ENCODE measurements at places on chromosomes 6 and 20. TPM values are rescaled to one million over a fixed set of nuclear protein-coding genes. Genes with fewer than 3 reads are reported as not detected.
A peak's percentile ranks its signal among the peaks of the same experiment; 100 is the strongest.

- no peaks in the 10 kb centered on the region for H3K4me1 ChIP-seq
- H3K27ac ChIP-seq, result no peak overlapping the region
- no peak overlapping the region for H3K4me3 ChIP-seq
- no peaks in the 10 kb centered on the region for H3K27me3 ChIP-seq
- no peak for DNase-seq
Observed at GRCh38 chr20:4134861-4135379, 119.6 kb upstream of the RNF24 start.

GRCh38 chr6:69232008-69232407, 564.8 kb downstream of the LMBRD1 start:
- H3K4me1 ChIP-seq, result no peaks in the 10 kb centered on the region
- H3K27me3 ChIP-seq, result no peaks in the 10 kb centered on the region
- no peak for DNase-seq
- H3K4me3 ChIP-seq, result no peak overlapping the region
- no peak overlapping the region for H3K27ac ChIP-seq
- H3K36me3 ChIP-seq, result no peaks in the 10 kb centered on the region

- H3K4me3 ChIP-seq, result no peak overlapping the region
- no peaks in the 10 kb centered on the region for H3K27me3 ChIP-seq
- no peak for DNase-seq
- H3K4me1 ChIP-seq, result no peaks in the 10 kb centered on the region
- H3K36me3 ChIP-seq, result no peaks in the 10 kb centered on the region
Observed at GRCh38 chr20:14199111-14199510, 138.3 kb downstream of the FLRT3 start.

Gene HLA-DPA1
- 62.0 TPM for total RNA-seq

- no peaks in the 10 kb centered on the region for H3K36me3 ChIP-seq
- no peaks in the 10 kb centered on the region for H3K4me1 ChIP-seq
- no peak overlapping the region for H3K27ac ChIP-seq
- H3K27me3 ChIP-seq, result no peaks in the 10 kb centered on the region
Observed at GRCh38 chr6:168206186-168206585, 113.4 kb downstream of the DACT2 start.

Gene ASXL1
- 71.2 TPM for total RNA-seq

Gene LPA
- 0.60 TPM for total RNA-seq

DNA sequence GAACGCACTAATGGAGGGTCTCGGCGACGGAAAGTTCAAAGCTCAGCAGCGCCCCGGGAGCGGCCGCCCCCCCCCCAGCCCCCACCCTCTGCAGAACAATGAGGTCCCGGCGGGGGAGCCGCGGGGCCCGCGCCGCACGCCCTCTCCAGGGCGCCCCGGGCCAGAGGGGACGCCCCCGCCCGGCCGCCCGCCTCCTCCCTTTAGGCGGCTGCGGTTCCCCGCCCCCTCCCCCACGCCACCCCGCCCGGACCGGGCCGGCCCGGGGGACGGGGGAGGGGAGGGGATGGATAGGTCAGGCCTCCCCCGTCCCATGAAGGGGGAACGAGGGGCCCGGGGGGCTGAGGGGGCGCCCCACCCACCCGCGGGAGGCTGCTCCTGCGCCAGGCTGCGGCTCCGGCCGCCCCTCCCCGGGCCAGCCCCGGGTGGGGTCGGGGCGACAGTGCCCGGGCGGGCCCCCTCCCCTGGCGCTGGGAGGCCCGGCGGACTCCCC, 1.5 kb downstream of the NOL4L start:
- no peaks in the 10 kb centered on the region for H3K27me3 ChIP-seq
- H3K4me3 ChIP-seq, result peak overlapping the region; percentile 52
- H3K36me3 ChIP-seq, result no peaks in the 10 kb centered on the region
- H3K27ac ChIP-seq, result peak overlapping the region; percentile 40

GRCh38 chr20:10718661-10719060, 44.9 kb upstream of the JAG1 start:
- no peak for DNase-seq
- no peaks in the 10 kb centered on the region for H3K36me3 ChIP-seq
- no peaks in the 10 kb centered on the region for H3K27me3 ChIP-seq
- H3K27ac ChIP-seq, result no peak overlapping the region
- H3K4me3 ChIP-seq, result no peak overlapping the region
- peaks cover 5% of the 10 kb centered on the region for H3K4me1 ChIP-seq

GRCh38 chr20:11311659-11312224, 606.0 kb upstream of the BTBD3 start:
- H3K4me3 ChIP-seq, result no peak overlapping the region
- no peaks in the 10 kb centered on the region for H3K36me3 ChIP-seq
- no peaks in the 10 kb centered on the region for H3K4me1 ChIP-seq
- no peak overlapping the region for H3K27ac ChIP-seq
- H3K27me3 ChIP-seq, result no peaks in the 10 kb centered on the region

DNA sequence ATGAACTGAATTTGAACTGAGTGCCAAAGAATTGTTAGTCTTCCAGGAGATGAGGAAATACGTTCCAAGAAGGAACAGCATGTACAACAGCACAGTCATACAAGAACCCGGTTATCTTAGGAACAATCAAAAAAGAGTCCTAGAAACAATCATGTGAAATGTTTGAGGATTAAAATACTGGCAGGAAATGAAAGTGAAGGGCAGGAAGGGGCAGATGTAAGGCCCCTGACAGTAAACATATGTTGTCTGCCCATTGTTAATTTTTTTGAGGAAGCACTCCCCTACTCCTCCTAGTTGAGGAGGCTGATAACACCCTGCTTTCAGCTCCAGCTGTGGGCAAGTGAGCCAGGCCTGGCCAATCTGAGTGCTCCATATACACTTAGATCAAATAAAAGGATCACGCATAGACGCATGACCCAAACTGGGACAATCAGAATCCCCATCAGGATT, 220.9 kb downstream of the HACE1 start:
- no peak for DNase-seq
- no peak overlapping the region for H3K4me3 ChIP-seq
- no peaks in the 10 kb centered on the region for H3K4me1 ChIP-seq
- no peaks in the 10 kb centered on the region for H3K27me3 ChIP-seq

GRCh38 chr20:40524071-40524470, 165.0 kb downstream of the MAFB start:
- H3K4me3 ChIP-seq, result no peak overlapping the region
- no peak overlapping the region for H3K27ac ChIP-seq
- no peaks in the 10 kb centered on the region for H3K4me1 ChIP-seq
- no peak for DNase-seq
- H3K27me3 ChIP-seq, result no peaks in the 10 kb centered on the region
- H3K36me3 ChIP-seq, result no peaks in the 10 kb centered on the region

DNA sequence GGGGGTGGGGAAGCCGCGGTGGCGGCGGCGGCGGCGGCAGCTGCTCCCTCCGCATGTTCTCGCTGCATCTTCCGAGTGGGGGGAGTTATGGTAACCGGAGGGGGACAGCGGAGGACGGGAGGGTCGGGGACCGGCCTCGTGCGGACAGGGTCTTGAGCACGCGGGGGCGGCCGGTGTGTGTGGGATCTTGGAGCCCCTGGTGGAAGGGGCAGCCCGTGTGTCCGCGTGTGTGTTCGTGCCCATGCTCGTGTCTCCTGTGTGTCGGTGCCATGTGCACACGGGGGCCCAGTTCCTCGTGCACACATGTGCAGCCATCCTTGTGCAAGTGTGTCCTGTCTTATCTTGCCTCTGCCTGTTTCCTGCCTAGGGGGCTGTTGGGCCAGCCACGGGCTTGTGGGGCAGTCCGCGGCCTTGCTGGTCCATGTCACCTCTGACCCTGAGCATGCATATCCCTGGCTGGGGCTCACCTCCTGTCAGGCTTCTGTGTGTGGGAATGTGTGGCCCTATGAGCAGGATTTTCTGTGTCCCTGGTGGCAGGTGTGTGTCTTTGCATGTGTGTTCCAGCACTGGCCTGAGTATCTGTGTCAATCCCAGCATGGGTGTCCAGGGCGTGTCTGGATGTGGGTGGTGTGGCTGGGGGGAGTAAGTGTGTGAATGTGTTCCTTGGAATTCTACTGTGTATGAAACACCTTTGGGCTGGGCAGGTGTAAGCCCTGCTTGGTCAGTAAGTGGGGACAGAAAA, 8.5 kb downstream of the SYNGAP1 start:
- no peaks in the 10 kb centered on the region for H3K36me3 ChIP-seq
- H3K4me1 ChIP-seq, result peaks cover 32% of the 10 kb centered on the region
- no peak for DNase-seq
- peak overlapping the region; percentile 80 for H3K27ac ChIP-seq
- H3K4me3 ChIP-seq, result peak overlapping the region; percentile 53

- no peaks in the 10 kb centered on the region for H3K36me3 ChIP-seq
- no peak for DNase-seq
- H3K4me1 ChIP-seq, result no peaks in the 10 kb centered on the region
- H3K4me3 ChIP-seq, result no peak overlapping the region
Observed at GRCh38 chr6:75794351-75794846, 45.4 kb downstream of the MYO6 start.

Gene KCNB1
- total RNA-seq, result 0.58 TPM

DNA sequence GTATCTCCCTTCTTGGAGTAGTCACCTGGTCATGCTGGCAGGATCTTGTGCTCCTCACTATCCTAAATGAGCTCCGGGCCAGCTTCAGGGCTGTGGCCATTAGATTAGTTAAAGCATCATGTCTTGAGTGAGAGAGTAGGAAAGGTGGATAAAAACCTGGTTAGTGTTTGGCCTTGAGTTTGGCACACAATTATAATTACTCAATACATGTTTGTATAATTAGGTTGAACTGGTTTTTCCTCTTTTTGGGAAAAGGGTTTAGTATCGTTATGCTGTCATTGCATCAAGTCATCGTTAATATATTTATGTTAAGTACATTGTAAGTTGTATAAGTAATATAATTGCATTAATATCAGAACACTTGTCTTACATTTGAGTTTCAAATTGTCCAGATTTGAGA, 126.3 kb downstream of the CDKAL1 start:
- H3K27ac ChIP-seq, result no peak overlapping the region
- no peaks in the 10 kb centered on the region for H3K36me3 ChIP-seq
- H3K27me3 ChIP-seq, result no peaks in the 10 kb centered on the region
- H3K4me1 ChIP-seq, result peaks cover 2% of the 10 kb centered on the region

Gene BEND6
- 2.1 TPM for total RNA-seq

GRCh38 chr20:58800134-58800871, 50.4 kb downstream of the GNAS-AS1 start:
- H3K4me3 ChIP-seq, result no peak overlapping the region
- DNase-seq, result no peak
- H3K27ac ChIP-seq, result no peak overlapping the region
- no peaks in the 10 kb centered on the region for H3K36me3 ChIP-seq
- H3K27me3 ChIP-seq, result no peaks in the 10 kb centered on the region

- H3K27ac ChIP-seq, result no peak overlapping the region
- no peaks in the 10 kb centered on the region for H3K27me3 ChIP-seq
- H3K4me3 ChIP-seq, result no peak overlapping the region
- H3K36me3 ChIP-seq, result no peaks in the 10 kb centered on the region
- H3K4me1 ChIP-seq, result peaks cover 23% of the 10 kb centered on the region
- DNase-seq, result no peak
Observed at GRCh38 chr20:34023937-34024722, 30.4 kb downstream of the RALY start.

Gene MOG
- not detected for total RNA-seq

DNA sequence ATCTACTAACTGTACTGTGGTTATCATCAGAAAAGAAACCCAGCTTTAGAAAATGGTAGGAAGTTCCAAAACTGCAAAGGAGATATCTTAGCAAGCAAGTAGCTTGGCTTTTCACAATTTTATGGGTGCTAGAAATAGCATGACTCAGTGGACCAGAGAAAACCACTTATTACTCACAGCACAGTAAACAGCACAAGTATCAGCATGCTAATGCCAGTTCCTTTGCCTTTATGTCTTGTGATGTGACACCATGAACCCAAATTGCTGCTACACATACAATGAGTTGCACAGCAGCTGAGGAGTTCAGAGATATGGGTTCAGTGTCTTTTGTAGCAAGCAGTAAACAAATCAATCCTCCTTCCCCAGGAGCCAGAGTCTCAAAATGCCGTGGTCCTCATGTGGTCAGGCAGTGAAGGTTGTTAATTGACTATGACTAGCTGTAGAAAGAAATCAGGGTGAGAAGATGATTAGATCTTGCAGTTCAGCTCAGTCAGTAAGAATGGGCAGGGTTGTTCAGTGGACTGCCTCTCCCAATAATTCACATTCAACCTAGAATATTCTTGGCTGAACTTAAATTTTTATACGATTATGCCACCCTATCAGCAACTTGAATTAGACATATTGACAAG, 73.3 kb downstream of the OPRM1 start:
- no peaks in the 10 kb centered on the region for H3K36me3 ChIP-seq
- DNase-seq, result no peak
- H3K27me3 ChIP-seq, result no peaks in the 10 kb centered on the region
- H3K27ac ChIP-seq, result no peak overlapping the region

- no peaks in the 10 kb centered on the region for H3K27me3 ChIP-seq
- no peak overlapping the region for H3K27ac ChIP-seq
- DNase-seq, result no peak
- H3K4me1 ChIP-seq, result no peaks in the 10 kb centered on the region
Observed at GRCh38 chr6:126086560-126086959, 100.2 kb downstream of the TRMT11 start.

Gene ADNP
- 80.0 TPM for total RNA-seq

DNA sequence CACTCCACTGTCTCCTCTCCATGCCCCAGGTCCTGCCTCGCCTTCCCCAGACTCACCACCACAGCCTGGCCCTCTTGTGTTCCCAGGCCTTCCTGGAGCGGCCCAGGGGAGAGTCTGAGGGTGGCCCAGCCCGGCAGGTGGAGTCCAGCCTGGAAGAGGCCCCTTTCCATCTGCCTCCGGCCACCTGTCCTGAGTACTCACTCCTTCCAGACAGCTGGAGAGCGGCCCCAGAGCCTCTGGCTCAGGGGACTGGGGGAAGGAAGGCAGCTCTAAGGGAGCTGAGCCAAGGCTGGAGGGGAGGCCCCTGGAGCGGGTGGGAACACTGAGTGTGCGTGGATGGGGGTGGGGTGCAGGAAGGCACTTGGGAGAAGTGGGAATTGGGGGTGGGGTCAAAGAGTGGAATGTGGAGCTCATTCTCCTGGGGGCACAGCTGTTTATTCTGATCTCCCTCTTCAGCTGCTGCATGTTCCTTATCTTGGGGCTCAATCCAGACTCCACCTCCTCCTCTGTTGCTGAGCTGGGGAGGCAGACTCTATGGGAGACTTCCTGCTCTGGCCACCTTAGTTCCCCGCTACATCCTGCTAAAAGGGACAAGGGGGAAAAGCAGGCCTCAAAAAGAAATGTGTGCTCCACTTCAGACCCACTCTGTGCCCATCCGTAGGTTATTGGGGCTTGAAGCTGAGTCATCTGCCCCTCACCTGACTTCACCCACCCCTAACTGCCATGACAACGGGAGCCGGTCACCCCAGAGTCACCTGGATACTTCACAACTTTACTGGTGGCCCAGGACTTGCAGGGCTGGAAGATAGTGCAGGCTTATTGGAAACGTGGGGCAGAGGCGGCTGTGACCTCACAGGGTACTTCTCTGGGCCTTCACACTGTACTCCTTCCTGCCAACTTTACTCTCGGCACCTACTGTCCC, 19.5 kb upstream of the TAF8 start:
- H3K27ac ChIP-seq, result no peak overlapping the region
- H3K36me3 ChIP-seq, result no peaks in the 10 kb centered on the region
- H3K4me3 ChIP-seq, result no peak overlapping the region
- DNase-seq, result no peak

Data from ovary (tissue), 10 donors.